Uterus (tissue), 4 donors: ENCODE measurements at places on chromosomes 12 and 14. TPM values are rescaled to one million over a fixed set of nuclear protein-coding genes. Genes with fewer than 3 reads are reported as not detected.

DNA sequence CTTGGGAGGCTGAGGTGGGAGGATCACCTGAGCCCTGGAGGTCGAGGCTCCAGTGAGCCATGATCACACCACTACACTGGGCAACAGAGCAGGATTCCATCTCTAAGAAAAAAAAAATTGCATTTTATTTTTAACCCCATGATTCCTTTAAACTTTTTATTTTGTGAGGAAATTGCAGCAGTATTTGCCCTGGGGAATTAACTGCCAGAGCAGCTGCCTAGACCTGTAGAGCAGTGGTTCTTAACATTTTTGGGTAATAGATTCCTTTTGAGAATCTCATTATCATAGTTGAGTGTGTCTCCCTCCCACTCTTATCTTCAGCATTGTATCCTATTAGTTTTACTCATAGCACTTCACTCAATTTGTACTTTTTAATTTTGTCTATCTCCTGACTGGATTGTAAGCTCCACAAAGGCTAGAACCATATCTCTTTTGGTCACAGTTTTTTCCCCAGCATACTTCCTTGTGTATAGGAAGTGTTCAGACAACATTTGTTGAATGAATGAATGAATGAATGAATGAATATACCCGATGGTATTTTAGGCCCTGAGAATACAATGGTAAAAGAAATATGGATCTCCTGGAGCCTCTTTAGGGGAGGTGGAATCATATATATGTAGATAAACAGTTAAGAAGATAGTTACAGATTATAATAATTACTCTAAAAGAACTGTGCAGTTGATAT is 40.6 kb downstream of the BRMS1L start:
- DNase-seq: no peak

DNA sequence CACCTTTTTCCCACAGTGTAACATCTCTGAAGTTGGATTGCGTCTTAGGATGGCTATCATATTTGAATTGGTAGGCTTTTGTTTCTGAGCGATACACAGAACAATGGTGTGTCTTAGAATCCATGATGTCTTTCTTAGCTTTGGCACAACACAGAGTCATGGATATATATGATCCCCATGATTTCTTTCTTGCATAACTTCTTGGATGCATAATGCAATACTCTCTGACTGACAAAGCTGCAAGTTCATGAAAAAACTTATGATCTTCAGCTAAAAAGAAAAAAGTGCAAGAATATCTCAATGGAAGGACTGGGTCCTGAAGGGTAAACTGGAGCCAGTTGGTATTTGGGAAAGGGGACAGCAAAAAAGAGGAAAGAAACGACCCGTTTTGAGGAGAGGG is 48.1 kb downstream of the VWF start:
- DNase-seq: no peak

DNA sequence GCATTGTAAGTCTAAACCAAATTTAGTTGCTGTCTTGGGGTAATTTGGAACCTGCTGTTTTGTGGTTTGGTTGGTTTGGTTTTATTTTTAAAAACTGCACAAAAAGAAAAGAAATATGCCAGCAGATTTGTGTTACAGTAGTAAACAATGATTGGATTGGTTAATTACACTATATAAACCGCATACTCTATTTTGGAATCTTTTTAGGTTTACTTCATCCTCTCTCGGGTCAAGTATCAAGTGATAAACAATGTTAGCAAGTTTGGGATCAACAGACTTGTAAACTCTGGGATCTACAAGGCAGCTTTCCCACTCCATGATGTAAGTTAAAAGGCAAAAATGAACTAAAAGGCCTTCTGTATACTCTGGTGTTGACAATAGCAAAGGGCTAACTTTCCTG is 132.4 kb downstream of the ANO6 start:
- no peak for DNase-seq

Gene ABCC9
- 118 TPM for total RNA-seq

Gene ZNF384
- total RNA-seq: 29.1 TPM
